ENCODE measurements at places on chromosomes 6 and 20.

DNA sequence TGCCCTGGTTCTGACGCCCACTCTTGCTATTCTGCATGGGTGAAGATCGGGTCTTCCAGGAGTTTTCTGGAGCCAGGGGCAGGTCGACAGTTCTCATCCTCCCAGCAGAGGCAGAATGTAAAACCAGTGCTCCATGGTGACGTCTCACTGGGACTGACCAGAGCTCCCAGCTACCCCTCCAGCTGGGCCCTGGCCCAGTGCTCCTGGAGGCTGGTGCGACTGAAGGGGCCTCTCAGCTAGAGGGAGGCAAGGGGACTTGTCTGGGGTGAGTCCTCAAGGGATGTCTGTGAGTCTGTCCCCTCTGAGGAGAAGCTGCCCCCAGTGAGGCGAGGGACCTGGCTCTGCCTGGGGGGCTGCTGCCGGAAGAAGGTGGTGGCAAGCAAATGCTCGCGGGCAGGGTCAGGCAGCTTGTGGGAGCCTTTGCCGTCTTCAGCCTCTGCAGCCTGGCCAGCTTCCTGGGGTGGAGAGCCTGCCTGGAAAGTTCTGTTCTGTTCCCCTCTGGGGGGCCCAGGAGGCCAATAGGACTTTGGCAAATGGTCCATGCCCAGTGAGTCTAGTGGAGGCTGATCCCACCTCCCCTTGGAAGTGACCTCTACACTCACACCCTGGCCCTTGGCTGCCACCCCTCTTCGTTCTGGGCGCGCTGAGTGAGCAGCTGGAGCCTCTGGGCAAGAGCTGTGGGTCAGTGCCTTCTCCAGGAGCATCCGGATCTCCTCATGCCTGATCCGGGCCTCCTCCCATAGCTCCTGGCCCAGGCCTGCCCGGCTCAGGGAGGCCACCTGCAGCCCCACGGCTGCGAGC lies 47.5 kb downstream of the KIAA1755 start:
- no peaks in the 10 kb centered on the region for H3K27me3 ChIP-seq
- H3K4me3 ChIP-seq: no peak overlapping the region
- H3K27ac ChIP-seq: no peak overlapping the region
- DNase-seq: no peak
- H3K4me1 ChIP-seq: no peaks in the 10 kb centered on the region
- no peaks in the 10 kb centered on the region for H3K36me3 ChIP-seq

- H3K4me1 ChIP-seq: no peaks in the 10 kb centered on the region
- no peak for DNase-seq
- no peak overlapping the region for H3K4me3 ChIP-seq
- no peaks in the 10 kb centered on the region for H3K27me3 ChIP-seq
Measured at GRCh38 chr6:14804785-14805210, 441.1 kb upstream of the JARID2 start.

DNA sequence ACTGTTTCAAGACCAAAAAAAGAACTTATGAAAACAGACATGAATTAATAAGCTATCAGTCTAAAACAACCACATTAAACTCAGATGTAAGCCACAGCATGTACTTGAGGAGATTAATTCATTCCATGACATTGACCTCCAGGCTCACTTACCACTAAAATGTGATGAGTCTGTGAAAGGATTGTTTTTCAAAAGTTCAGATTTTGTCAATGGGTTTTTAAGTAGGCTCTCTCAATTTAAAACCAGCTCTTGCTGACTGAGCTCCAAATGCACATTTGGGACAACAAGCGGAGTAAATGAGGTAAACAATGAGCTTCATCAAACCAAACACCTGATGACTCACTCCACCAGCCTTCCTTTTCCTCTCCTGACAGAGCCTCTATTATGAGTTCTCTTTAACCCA lies 197.0 kb downstream of the SIM1 start:
- H3K4me1 ChIP-seq: no peaks in the 10 kb centered on the region
- no peaks in the 10 kb centered on the region for H3K27me3 ChIP-seq
- H3K36me3 ChIP-seq: no peaks in the 10 kb centered on the region
- no peak overlapping the region for H3K27ac ChIP-seq
- DNase-seq: no peak
- no peak overlapping the region for H3K4me3 ChIP-seq

GRCh38 chr6:101728956-101729355 lies 335.4 kb downstream of the GRIK2 start:
- no peaks in the 10 kb centered on the region for H3K27me3 ChIP-seq
- H3K4me1 ChIP-seq: no peaks in the 10 kb centered on the region
- DNase-seq: no peak
- H3K36me3 ChIP-seq: no peaks in the 10 kb centered on the region
- H3K27ac ChIP-seq: no peak overlapping the region

Measured in B cell (primary cell).